Small intestine (tissue), 16 donors: ENCODE measurements at places on chromosomes 4 and X. TPM values are rescaled to one million over a fixed set of nuclear protein-coding genes. Genes with fewer than 3 reads are reported as not detected.

The LUZP4 gene
- not detected for polyA plus RNA-seq

GRCh38 chr4:184649971-184650855 is 675 bp downstream of the PRIMPOL start:
- no peaks in the 10 kb centered on the region for H3K36me3 ChIP-seq
- H3K4me3 ChIP-seq, result peak overlapping the region; percentile 69
- peak overlapping the region; percentile 81 for H3K27ac ChIP-seq
- H3K4me1 ChIP-seq, result peaks cover 21% of the 10 kb centered on the region
- H3K27me3 ChIP-seq, result no peaks in the 10 kb centered on the region

DNA sequence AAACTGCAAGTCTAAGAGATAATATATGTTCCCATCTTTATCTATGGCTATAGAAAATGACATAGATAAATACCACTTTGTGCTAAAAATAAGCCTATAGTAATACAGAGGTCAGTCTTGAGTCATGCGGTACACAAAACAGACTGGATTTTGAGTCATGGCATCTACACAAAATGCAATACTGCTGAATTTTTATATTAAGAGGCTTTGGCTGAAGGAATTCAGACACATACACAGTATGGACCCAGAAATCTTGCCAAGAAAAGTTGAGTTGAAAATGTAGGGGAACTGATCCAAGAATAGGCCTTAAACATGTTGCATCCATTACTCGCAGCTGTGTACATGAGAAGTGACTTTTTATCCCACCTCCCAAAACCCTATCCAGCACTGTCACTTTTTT is 184.4 kb downstream of the TENM3 start:
- no peaks in the 10 kb centered on the region for H3K27me3 ChIP-seq
- no peaks in the 10 kb centered on the region for H3K36me3 ChIP-seq
- H3K4me1 ChIP-seq, result no peaks in the 10 kb centered on the region
- H3K27ac ChIP-seq, result no peak overlapping the region

GRCh38 chrX:131405497-131405896 is 116.4 kb upstream of the IGSF1 start:
- DNase-seq, result no peak
- no peaks in the 10 kb centered on the region for H3K4me1 ChIP-seq
- no peak overlapping the region for H3K27ac ChIP-seq
- H3K36me3 ChIP-seq, result no peaks in the 10 kb centered on the region
- no peaks in the 10 kb centered on the region for H3K27me3 ChIP-seq
- no peak overlapping the region for H3K4me3 ChIP-seq

DNA sequence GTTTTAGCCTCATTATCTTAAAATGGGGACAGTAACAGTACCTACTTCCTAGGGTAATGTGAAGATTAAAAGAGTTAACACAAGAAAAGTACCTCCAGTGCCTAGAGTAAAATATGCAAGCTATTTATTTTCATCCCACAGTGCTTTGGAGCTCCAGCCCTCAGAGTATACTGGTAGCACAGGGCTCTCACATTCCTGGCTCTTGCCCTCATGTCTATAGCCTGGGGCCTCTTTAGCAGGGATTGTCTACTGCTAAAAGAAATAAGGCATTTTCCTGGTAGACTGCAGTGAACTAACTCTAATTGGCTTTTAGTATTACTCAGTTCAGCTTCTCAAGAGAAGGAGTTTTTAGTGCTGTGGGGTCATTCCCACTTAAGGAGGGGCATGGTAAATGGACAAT is 60.8 kb downstream of the RRAGB start:
- no peak overlapping the region for H3K4me3 ChIP-seq
- DNase-seq, result no peak
- no peaks in the 10 kb centered on the region for H3K4me1 ChIP-seq
- no peaks in the 10 kb centered on the region for H3K27me3 ChIP-seq
